A172 (cell line): ENCODE measurements at places on chromosomes 2 and 18.
A peak's percentile ranks its signal among the peaks of the same experiment; 100 is the strongest.

GRCh38 chr2:199455545-199456382, 2.0 kb downstream of the SATB2 start:
- DNase-seq: peak; percentile 82

GRCh38 chr18:23998018-23998417, 16.5 kb upstream of the TTC39C start:
- DNase-seq: no peak

GRCh38 chr18:42287047-42287446, 332.0 kb downstream of the PIK3C3 start:
- no peak for DNase-seq

DNA sequence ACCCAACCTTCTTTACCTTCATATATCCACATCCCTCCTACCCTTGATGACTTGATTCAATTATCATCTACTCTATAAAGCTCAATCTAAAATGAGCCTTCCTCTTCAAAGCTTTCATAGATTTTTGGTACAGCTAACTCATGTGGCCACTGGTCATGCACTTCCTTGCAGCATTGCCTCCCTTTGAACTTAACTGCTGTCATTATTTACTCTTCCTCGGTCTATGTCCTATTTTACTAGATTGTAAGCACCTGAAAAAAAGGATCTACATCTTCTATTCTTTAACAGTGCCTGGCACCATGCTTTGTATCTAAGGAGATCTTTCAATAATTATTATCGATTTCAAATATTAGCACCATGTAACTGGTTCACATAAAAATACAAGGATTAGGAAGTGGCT, 30.6 kb downstream of the MDH1 start:
- no peak for DNase-seq

GRCh38 chr18:62312851-62313250, 12.3 kb upstream of the TNFRSF11A start:
- DNase-seq: no peak

DNA sequence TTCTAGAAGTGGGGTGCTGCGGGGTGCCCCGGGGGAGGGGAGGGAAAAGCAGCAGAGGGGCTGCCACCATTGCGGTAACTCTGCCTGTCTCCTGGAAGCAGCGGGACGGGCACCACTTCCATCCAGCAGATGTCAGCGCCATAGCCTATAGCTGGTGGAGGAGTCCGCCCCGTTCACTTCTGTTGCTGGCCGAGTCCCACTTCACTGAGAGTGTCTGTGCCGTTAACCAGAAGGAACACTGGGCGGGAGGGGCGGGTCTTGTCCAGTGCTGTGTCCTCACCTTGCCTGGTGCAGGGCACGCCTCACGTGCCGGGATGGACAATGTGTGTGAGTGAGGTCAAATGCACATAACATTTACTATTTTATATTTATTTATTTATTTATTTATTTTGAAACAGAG, 19.3 kb upstream of the ODC1 start:
- no peak for DNase-seq
